Fibroblast of the aortic adventitia (primary cell): ENCODE measurements at places on chromosomes 5 and 9. TPM values are rescaled to one million over a fixed set of nuclear protein-coding genes. Genes with fewer than 3 reads are reported as not detected.

Gene IL9
- total RNA-seq, result not detected in 2 replicates

Gene ISL1
- 0.18 and 2.6 TPM in 2 replicates for total RNA-seq

Gene SUSD3
- 0.09 TPM in 1 of 2 replicates, not detected in the other for total RNA-seq

Gene SELENOP
- total RNA-seq, result 58.1 and 119 TPM in 2 replicates
